KG1 (cell line): ENCODE measurements at places on chromosomes 7 and 10.

DNA sequence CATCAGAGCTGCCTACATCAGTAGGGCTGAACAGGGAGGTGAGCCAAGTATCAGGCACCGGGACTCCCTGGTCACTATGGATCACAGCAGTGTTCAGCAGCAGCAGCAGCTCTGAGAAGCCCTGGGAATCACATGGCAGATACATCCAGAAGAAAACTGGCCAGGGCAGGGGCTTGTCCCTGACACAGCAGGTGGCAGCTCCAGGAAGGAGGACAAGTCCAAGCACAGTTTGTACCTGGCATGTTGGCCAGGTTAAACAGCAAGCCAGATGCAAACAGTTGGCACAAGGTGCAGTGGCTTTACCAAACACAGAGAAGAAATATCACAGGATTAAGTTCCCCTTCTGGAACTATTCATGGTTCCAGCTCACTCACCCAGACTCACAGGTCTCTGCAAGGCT lies 139.4 kb downstream of the KCNMA1 start:
- no peak for DNase-seq

- DNase-seq: no peak
Measured at GRCh38 chr7:101740981-101741725, 76.3 kb upstream of the CUX1 start.

DNA sequence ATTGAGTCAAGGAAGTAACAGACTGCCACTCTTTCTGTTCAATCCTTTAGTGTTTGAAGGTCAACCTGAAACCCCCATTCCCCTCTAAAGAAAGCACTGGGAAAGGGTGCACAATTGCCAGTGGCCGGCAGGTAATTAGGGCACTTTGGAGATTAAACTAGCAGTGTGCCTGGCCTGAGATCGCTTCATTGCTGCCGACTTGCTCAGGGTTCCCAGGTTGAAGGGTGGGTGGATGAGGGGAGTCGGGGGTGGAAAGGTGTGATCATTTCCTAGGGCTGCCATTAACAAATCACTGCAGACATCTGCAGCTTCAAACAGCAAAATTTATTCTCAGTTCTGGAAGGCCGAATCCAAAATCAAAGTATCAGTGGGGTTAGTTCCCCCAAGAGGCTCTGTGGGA lies 16.3 kb upstream of the BTBD16 start:
- no peak for DNase-seq

- DNase-seq: peak; percentile 56
Measured at GRCh38 chr10:102796407-102797176, 40.6 kb downstream of the CYP17A1 start.

- DNase-seq: no peak
Measured at GRCh38 chr7:88208521-88208920, 11.3 kb downstream of the SRI start.

GRCh38 chr10:24054421-24054820 lies 154.5 kb upstream of the KIAA1217 start:
- no peak for DNase-seq

- DNase-seq: no peak
Measured at GRCh38 chr7:36208997-36209813, 56.2 kb downstream of the EEPD1 start.
